T-helper 17 cell (primary cell): ENCODE measurements at places on chromosomes 2 and 18. TPM values are rescaled to one million over a fixed set of nuclear protein-coding genes. Genes with fewer than 3 reads are reported as not detected.

Gene CYP26B1
- total RNA-seq = not detected

Gene LRRTM1
- total RNA-seq = not detected

Gene RAX
- not detected for total RNA-seq

Gene SETBP1
- 0.83 TPM for total RNA-seq

DNA sequence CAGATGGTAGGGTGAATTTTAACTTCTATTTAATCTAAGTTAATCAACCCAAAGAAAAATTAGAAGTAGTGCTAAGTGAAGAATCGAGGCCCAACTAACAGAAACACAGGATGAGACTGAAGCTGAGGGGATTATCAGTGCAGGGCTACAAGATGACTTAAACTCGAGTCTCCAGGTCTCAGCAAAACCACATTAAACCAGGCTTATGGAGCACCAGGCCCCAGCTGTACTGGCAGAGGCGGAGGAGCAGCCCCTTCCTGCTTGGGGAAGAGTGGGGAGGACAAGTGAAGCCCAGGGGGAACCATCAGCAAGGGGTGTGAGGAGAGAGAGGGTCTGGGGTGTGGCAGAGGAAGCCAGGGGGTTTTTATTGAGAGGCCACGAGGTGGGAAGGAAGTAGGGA is 135.9 kb upstream of the EPAS1 start:
- peaks cover 10% of the 10 kb centered on the region for H3K36me3 ChIP-seq
- DNase-seq = no peak
- no peak overlapping the region for H3K4me3 ChIP-seq

DNA sequence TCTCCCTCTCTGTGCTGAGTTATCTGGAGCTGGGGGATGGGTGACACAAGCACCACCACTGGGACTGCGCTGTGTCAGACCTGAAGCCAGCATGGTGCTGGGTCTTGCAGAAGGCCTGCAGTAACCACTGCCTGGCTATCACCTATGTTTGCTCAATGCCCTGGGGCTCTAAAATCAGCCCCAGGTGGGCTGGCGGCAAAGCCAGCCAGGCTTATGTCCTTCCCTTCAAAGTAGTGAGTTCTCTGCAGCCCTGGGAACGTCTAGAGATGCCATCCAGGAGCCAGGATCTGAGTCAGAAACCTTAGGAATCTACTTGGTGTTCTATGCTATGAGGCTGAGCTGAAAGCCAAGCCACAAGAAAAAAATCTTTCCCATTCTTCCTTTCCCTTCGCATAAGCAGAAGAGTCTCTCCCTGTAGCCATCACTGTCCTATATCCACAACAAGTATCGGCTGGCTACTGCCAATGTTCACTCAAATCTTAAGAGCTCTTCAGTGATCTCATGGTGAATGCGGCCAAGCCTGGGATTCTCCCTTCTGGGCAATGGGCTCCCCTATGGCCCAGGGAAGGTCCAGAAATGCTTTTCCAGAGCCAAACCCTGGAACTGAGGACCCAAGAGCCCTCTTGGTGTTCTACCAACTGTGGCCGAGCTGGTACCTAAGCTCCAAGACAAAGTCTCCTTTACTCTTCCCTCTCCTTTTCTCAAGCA is 248.7 kb downstream of the ZNF385B start:
- no peak overlapping the region for H3K4me3 ChIP-seq
- no peak for DNase-seq
- H3K4me1 ChIP-seq = no peaks in the 10 kb centered on the region
- H3K27me3 ChIP-seq = peaks cover 8% of the 10 kb centered on the region

DNA sequence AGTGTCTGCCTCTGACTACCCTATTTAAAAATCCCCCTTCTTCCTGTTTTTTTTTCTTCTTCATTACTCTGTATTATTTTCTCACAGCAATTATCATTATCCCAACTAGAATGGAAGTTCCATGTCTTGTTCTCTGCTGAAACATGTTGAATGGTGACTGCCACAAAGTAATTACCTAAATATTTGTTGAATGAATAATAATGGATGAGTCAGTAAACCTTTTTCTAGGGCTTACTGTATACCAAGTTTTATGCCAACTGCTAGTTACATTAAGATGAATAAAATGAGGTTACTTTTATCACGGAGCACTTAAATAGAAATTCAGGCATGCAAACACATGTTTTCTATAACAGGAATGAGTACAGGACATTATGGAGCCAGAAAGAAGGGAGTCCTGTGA is 490.6 kb downstream of the THSD7B start:
- no peak for DNase-seq
- no peak overlapping the region for H3K4me3 ChIP-seq
- H3K27me3 ChIP-seq = no peaks in the 10 kb centered on the region
- no peaks in the 10 kb centered on the region for H3K4me1 ChIP-seq
- H3K36me3 ChIP-seq = no peaks in the 10 kb centered on the region
- H3K27ac ChIP-seq = no peak overlapping the region

- no peak overlapping the region for H3K27ac ChIP-seq
- no peaks in the 10 kb centered on the region for H3K27me3 ChIP-seq
These were observed 169.4 kb downstream of the FSHR start for GRCh38 chr2:48984922-48985321.

- no peaks in the 10 kb centered on the region for H3K36me3 ChIP-seq
- DNase-seq = no peak
- H3K4me1 ChIP-seq = no peaks in the 10 kb centered on the region
- no peak overlapping the region for H3K4me3 ChIP-seq
- H3K27me3 ChIP-seq = no peaks in the 10 kb centered on the region
These were observed 87.4 kb upstream of the PTPRM start for GRCh38 chr18:7479756-7480155.

GRCh38 chr2:119735565-119735964 is 24.2 kb upstream of the PTPN4 start:
- H3K27ac ChIP-seq = no peak overlapping the region
- no peak for DNase-seq
- H3K4me1 ChIP-seq = no peaks in the 10 kb centered on the region
- H3K4me3 ChIP-seq = no peak overlapping the region

DNA sequence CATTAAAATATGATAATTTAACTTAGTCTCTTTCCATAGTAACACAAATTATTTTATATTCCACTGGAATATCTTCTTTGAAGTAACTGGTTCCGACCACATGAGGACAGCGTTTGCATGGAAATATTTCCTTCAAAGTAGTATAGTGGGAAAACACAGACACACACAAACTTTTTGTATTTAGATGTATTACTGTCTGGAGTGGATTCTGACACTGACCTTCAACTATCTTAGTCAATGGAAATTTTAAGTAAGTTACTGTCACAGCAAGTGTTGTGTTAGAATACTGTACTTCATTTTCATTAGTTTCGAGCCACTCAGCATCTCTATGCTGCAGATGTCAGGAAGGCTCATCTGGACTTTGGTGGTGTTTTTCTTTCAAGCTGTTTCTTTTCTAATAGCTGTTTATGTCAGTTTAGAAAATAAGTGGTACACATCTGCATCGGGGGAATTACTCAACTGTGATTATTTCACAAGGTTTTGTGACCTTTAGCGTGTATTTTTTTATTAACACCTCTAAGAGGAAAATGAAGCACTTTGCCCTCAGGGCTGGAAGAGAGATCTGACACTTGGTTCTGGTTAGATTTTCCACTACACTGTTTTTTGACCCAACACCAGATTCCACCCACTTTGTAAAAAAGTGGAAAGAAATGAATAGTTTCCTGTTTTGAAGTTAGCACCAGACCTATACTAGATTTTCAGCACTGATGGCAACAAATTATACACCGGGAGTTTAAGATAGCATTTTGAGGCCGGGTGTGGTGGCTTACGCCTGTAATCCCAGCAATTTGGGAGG is 18.9 kb upstream of the THOC1 start:
- no peak for DNase-seq
- H3K27me3 ChIP-seq = peaks cover 33% of the 10 kb centered on the region
- H3K27ac ChIP-seq = no peak overlapping the region
- peaks cover 4% of the 10 kb centered on the region for H3K4me1 ChIP-seq

DNA sequence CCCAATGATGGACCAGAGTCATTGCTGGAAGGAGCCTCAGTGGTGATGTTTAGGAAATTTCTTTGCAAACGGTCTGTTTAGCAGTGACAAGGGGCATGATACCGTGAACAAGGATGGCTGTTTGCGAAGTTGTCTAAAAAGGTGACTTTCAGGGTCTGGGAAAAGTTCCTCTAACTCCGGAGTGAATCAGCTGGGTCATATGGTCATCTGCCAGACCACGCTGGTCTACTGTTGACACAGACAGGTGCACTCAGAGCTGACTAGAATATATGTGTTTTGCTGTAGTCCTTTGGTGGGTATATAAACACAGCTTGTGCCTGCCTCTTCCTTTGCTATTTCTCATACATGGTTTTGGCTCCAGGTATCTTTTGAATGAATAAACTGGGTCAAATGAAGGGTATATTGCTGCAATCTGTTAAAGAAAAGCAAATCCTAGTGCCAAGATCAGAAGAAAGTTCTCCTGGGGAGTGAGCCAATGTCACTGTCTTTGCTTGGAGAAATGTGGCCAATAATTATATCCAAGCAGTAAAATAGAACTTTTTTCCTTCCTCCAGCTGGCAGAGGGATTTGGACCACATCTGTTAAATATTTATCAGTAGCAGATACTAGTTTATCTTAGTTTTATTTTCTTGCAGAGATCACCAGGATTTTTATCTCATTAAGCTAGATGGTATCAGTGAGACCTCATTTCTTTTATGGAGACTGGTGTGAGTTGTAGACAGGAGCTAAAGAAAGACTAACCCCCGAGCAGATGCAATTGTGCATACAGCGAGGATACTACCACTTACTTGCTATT is 286.0 kb downstream of the TRIB2 start:
- H3K4me3 ChIP-seq = no peak overlapping the region
- H3K27me3 ChIP-seq = peaks cover 5% of the 10 kb centered on the region
- peaks cover 8% of the 10 kb centered on the region for H3K4me1 ChIP-seq
- no peak overlapping the region for H3K27ac ChIP-seq
- H3K36me3 ChIP-seq = no peaks in the 10 kb centered on the region

DNA sequence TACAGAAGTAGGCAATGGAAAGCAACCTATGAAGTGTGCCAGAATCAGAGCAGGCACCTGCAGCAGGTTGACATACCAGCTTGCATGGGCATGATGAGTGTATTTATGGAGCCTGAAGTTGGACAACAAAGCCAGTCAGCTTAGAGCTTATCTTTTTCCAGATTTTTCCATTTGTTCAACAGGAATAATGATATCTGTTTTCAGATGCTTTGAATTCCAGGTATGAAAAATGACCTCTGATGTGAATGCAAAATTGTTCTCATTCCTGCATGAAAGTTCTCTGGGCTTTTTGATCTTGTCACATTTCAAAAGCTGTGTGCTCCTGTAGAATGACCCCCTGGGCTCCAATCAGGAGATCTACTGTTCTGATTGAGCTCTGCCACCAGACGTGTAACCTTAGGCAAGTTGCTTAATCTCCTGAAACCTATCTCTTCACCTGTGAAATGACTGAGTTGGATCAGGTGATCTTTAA is 38.2 kb upstream of the VIT start:
- H3K36me3 ChIP-seq = no peaks in the 10 kb centered on the region
- DNase-seq = no peak
- H3K27ac ChIP-seq = no peak overlapping the region
- H3K27me3 ChIP-seq = no peaks in the 10 kb centered on the region
- H3K4me3 ChIP-seq = no peak overlapping the region

DNA sequence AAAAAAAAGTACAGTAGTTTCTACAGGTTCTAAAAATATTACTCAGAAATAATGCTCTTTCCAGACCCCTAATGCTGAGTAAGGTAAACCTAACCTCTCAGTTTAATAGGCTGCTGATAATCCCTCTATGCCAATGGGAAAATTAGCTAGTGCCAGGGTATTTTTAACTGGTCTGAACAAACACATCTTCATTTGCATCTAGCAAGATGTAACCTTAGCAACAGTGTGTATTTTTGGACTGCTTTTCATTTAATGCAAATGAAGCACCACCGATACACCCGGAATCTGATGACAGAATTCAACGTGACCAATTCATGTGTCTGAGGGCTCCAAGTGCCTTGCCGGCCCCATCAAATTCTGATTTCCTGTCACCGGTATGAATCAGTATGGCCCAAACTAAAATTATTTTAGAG is 47.4 kb upstream of the CYRIA start:
- DNase-seq = no peak
- no peak overlapping the region for H3K4me3 ChIP-seq
- H3K27me3 ChIP-seq = peaks cover 10% of the 10 kb centered on the region
- H3K36me3 ChIP-seq = no peaks in the 10 kb centered on the region
- no peak overlapping the region for H3K27ac ChIP-seq

GRCh38 chr2:127108090-127108523 is 1.2 kb upstream of the BIN1 start:
- H3K27ac ChIP-seq = no peak overlapping the region
- H3K36me3 ChIP-seq = no peaks in the 10 kb centered on the region
- H3K4me3 ChIP-seq = peak overlapping the region; percentile 92
- no peak for DNase-seq
- peaks cover 17% of the 10 kb centered on the region for H3K27me3 ChIP-seq

DNA sequence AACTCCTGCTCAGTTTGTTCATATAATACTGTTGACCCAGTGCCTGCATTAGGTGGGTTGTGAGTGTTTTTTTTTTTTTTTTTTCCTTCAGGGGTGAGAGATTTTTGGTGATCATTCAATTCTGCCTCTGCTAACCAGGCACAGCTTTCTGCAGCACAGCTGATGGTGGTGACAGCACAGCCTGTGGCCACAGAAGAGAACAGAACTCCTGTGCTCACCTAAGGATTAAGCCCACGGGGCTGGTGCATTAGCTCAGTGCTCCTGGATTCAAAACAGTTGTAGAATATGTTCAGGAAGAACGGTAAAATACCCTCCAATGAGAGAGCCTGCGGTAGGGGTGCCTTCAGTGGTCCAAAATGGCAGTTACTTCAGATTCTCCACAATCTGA is 42.0 kb downstream of the PKP4 start:
- no peak overlapping the region for H3K4me3 ChIP-seq
- H3K27me3 ChIP-seq = no peaks in the 10 kb centered on the region
- no peaks in the 10 kb centered on the region for H3K36me3 ChIP-seq
- H3K27ac ChIP-seq = peak overlapping the region; percentile 81
- no peak for DNase-seq

- no peaks in the 10 kb centered on the region for H3K27me3 ChIP-seq
- H3K4me1 ChIP-seq = no peaks in the 10 kb centered on the region
- H3K27ac ChIP-seq = peak overlapping the region; percentile 76
- DNase-seq = no peak
- no peaks in the 10 kb centered on the region for H3K36me3 ChIP-seq
These were observed 270.7 kb downstream of the HAUS1 start for GRCh38 chr18:46374850-46375249.

DNA sequence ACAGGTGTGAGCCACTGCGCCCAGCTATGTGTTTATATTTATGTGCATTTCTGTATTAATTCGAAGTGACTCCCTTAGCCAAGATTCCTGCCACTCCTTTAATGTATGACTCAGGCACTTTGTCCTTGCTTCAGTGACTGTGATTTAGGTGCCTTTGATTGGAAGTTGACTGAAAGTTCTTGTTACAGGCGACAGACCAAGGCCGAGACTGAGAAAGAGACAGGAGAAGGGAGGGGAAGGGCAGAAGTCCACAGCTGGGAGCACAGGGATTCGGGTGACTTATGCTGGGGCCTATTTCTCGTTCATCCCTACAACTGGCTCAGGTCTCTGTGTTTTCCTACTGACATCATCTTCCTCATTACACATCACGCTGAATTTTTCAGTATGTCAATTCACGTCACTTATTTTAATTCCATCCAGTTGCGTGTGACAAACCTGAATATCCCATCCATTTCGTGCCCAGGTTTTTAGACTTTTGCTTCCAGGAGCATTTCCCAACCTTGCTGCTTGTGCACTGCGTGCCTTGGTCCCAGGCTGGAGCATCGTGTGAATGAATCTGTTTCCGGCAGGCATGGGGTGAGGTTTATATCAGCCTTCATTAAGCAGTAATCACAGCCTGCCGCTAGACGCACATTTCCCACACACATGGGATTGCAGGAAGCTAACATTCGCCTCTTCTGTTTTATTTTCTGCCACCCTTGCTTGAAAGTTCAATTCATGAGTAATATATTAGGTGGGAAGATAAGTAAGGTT is 42.4 kb downstream of the TMEM18 start:
- H3K27ac ChIP-seq = no peak overlapping the region
- peaks cover under 1% of the 10 kb centered on the region for H3K36me3 ChIP-seq
- DNase-seq = no peak
